Thoracic aorta (tissue), 2 donors: ENCODE measurements at places on chromosomes 4 and X. TPM values are rescaled to one million over a fixed set of nuclear protein-coding genes. Genes with fewer than 3 reads are reported as not detected.

DNA sequence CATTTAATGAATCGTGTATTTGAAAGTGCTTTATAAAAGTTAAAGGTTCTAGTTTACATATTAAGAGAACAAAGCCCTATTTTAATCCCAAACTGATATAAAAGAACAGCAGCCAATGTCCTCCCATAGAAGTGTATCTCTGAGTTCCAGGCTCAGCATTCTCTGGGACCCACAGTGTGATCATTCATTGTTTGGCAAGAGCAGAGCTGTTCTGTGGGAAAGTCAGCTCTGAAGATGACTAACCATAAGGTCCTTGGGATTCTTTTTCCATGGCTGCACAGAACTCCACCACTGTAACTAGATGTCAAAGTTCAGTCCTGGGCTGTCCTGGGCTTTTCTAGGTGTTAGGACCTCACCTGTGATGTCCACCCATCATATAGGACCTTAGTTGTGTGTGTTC, 157.0 kb upstream of the TLL1 start:
- no peaks in the 10 kb centered on the region for H3K36me3 ChIP-seq
- no peaks in the 10 kb centered on the region for H3K4me1 ChIP-seq
- H3K27me3 ChIP-seq: no peaks in the 10 kb centered on the region
- H3K4me3 ChIP-seq: no peak overlapping the region
- DNase-seq: no peak

- no peaks in the 10 kb centered on the region for H3K27me3 ChIP-seq
- H3K4me1 ChIP-seq: peaks cover 17% of the 10 kb centered on the region
- H3K4me3 ChIP-seq: peak within 1 kb of the TSS; percentile 75
- DNase-seq: no peak
- H3K36me3 ChIP-seq: no peaks in the 10 kb centered on the region
Observed at GRCh38 chr4:121072224-121073003, at the start of gene NDNF. Gene NDNF, minus strand, starts transcription at chr4:121072535. Its CDS starts 26,698 bp downstream, at chr4:121045837.

GRCh38 chr4:11585506-11585905, 156.8 kb upstream of the HS3ST1 start:
- no peaks in the 10 kb centered on the region for H3K27me3 ChIP-seq
- no peak overlapping the region for H3K4me3 ChIP-seq
- H3K36me3 ChIP-seq: no peaks in the 10 kb centered on the region
- no peak for DNase-seq
- no peaks in the 10 kb centered on the region for H3K4me1 ChIP-seq

DNA sequence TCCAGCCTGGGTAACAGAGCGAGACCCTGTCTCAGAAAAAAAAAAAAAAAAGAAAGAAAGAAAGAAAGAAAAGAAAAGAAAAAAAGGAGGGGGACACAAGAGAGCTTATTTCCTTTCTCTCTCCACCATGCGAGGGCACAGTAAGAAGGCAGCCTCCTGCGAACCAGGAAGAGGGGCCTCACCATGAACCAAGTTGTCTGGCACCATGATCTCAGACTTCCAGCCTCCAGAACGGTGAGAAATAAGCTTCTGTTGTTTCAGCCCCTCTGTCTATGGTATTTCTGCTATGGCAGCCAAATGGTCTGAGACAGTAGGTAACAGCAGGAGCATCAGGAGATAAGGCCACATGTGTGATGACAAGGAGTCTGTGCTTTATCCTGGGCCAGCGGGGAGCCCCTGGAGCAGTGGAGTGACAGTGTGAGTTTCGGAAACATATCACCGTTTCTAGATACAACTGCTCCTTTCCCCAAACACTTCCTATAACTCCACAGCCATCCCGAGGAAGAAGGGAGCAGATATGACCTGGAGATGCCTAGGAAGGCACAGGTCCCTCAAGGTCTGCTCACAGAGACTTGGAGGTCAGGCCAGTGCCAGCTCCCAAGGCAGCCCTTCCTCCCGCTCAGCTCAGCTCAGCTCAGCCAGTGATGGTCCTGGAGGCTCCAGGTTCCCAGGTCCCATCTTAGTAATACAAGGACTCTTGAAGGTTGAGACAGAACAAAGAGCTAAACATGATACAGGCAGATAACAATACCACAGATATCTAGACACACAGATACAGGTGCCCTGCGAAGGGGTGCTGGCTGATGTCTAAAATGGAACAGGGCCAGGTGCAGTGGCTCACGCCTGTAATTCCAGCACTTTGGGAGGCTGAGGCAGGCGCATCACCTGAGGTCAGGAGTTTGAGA, 17.7 kb downstream of the JAKMIP1 start:
- no peaks in the 10 kb centered on the region for H3K4me1 ChIP-seq
- no peak for DNase-seq
- H3K27me3 ChIP-seq: no peaks in the 10 kb centered on the region
- H3K4me3 ChIP-seq: no peak overlapping the region
- H3K27ac ChIP-seq: no peak overlapping the region

- H3K27me3 ChIP-seq: no peaks in the 10 kb centered on the region
- DNase-seq: no peak
- H3K4me3 ChIP-seq: peak overlapping the region; percentile 81
Observed at GRCh38 chrX:19990151-19990555, 708 bp downstream of the BCLAF3 start.

DNA sequence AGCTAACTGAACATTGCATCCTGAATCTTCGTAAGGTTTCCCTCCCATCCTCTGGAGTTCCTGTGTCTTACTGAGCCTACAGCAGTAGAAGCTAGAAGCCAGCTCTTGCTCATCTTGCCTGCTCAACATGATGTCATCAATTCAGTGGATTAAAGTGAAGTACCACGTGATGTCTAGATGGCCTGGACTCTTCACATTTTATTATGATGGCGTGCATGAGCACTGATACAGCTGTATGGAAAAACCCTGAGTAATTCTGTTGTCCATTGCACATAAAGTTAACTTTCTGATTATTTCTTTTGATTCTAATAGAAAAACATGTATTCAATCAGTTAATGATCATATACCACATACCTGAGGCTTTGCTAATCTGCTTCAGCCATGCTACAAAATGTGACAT, 2387.7 kb upstream of the TENM3 start:
- no peaks in the 10 kb centered on the region for H3K36me3 ChIP-seq
- no peak overlapping the region for H3K4me3 ChIP-seq
- no peaks in the 10 kb centered on the region for H3K27me3 ChIP-seq
- no peaks in the 10 kb centered on the region for H3K4me1 ChIP-seq
- no peak for DNase-seq

- H3K27ac ChIP-seq: no peak overlapping the region
- H3K27me3 ChIP-seq: no peaks in the 10 kb centered on the region
- no peak overlapping the region for H3K4me3 ChIP-seq
Observed at GRCh38 chr4:93748373-93749291, 79.9 kb upstream of the ATOH1 start.

- H3K36me3 ChIP-seq: no peaks in the 10 kb centered on the region
- no peak overlapping the region for H3K4me3 ChIP-seq
- no peaks in the 10 kb centered on the region for H3K27me3 ChIP-seq
- H3K27ac ChIP-seq: no peak overlapping the region
- peaks cover 17% of the 10 kb centered on the region for H3K4me1 ChIP-seq
Observed at GRCh38 chr4:15262396-15262795, 165.4 kb upstream of the C1QTNF7 start.

DNA sequence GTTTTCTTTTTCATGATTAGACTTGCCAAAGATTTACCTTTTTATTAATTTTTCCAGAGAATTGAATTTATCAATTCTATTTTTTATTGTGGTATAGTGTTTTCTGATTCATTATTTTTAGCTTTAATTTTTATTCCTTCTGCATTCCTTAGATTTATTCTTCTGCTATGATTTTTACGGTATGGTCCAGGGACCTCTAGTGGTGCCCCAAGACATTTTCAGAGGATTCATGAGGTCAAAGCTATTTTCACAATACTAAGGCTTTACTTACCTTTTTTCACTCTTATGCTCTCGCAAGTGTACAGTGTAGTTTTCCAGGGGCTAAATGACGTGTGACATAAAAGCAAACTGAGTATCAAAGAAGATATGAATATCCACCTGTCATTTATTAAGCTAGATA, 8.0 kb downstream of the RADX start:
- no peaks in the 10 kb centered on the region for H3K4me1 ChIP-seq
- no peak for DNase-seq
- H3K27me3 ChIP-seq: no peaks in the 10 kb centered on the region
- no peak overlapping the region for H3K4me3 ChIP-seq
- no peaks in the 10 kb centered on the region for H3K36me3 ChIP-seq

GLRA3 gene
- total RNA-seq: not detected

ANKRD50 gene
- total RNA-seq: 21.1 TPM

TRPC5OS gene
- total RNA-seq: not detected

PALLD gene
- total RNA-seq: 752 TPM

PAGE2B gene
- total RNA-seq: not detected

SLC26A1 gene
- total RNA-seq: not detected

CTAG1B gene
- total RNA-seq: not detected
